Uterine smooth muscle cell (primary cell): ENCODE measurements at places on chromosomes 5 and 9. TPM values are rescaled to one million over a fixed set of nuclear protein-coding genes. Genes with fewer than 3 reads are reported as not detected.

The WDR70 gene
- total RNA-seq: 37.4 and 39.6 TPM in 2 replicates

The SPINK7 gene
- total RNA-seq: not detected in 2 replicates

The AOPEP gene
- total RNA-seq: 40.3 and 51.7 TPM in 2 replicates

The LVRN gene
- total RNA-seq: 0.12 and 0.33 TPM in 2 replicates

The COMMD10 gene
- 36.4 and 44.0 TPM in 2 replicates for total RNA-seq

The STING1 gene
- total RNA-seq: 8.6 and 9.5 TPM in 2 replicates

The ELOVL7 gene
- under 0.01 and 0.11 TPM in 2 replicates for total RNA-seq

The CXCL14 gene
- 0.22 and 0.37 TPM in 2 replicates for total RNA-seq

The PCDHGB2 gene
- 1.2 and 1.7 TPM in 2 replicates for total RNA-seq

The OR1Q1 gene
- not detected in 2 replicates for total RNA-seq

The TMEM171 gene
- 0.62 and 3.0 TPM in 2 replicates for total RNA-seq

The SLC1A1 gene
- 15.7 and 21.1 TPM in 2 replicates for total RNA-seq

The CRHBP gene
- 0.25 TPM in 1 of 2 replicates, not detected in the other for total RNA-seq

The SEMA6A gene
- 0.12 and 0.44 TPM in 2 replicates for total RNA-seq

The IFNA2 gene
- total RNA-seq: not detected in 2 replicates

The IL13 gene
- not detected in 2 replicates for total RNA-seq

The CDH9 gene
- total RNA-seq: not detected in 2 replicates

The FOXD4L5 gene
- total RNA-seq: not detected in 2 replicates

The C5orf58 gene
- total RNA-seq: not detected in 2 replicates
